ENCODE measurements at places on chromosomes 4 and X. TPM values are rescaled to one million over a fixed set of nuclear protein-coding genes. Genes with fewer than 3 reads are reported as not detected.

MOB1B gene
- total RNA-seq = 11.8 TPM

MEPE gene
- total RNA-seq = not detected

TENM3 gene
- total RNA-seq = 6.3 TPM

FANCB gene
- total RNA-seq = 12.7 TPM

C4orf51 gene
- not detected for total RNA-seq

DKK2 gene
- 0.82 TPM for total RNA-seq

BST1 gene
- total RNA-seq = 54.9 TPM

PF4V1 gene
- total RNA-seq = not detected

S100P gene
- total RNA-seq = not detected

EIF4E gene
- total RNA-seq = 160 TPM

ZAR1 gene
- not detected for total RNA-seq

NOX1 gene
- total RNA-seq = not detected

F9 gene
- not detected for total RNA-seq

RTL9 gene
- total RNA-seq = 1.5 TPM

FRMPD3 gene
- 0.16 TPM for total RNA-seq

HTN1 gene
- total RNA-seq = not detected

MAGEC1 gene
- not detected for total RNA-seq

SORCS2 gene
- 0.27 TPM for total RNA-seq

RHOXF1 gene
- total RNA-seq = not detected

MAGEA1 gene
- not detected for total RNA-seq

IQSEC2 gene
- 5.6 TPM for total RNA-seq

ERCC6L gene
- total RNA-seq = 9.9 TPM

MAGEA2 gene
- total RNA-seq = not detected

CXorf49 gene
- total RNA-seq = not detected

ADRA2C gene
- 0.49 TPM for total RNA-seq

ZNF157 gene
- not detected for total RNA-seq

PPARGC1A gene
- total RNA-seq = 0.81 TPM

NHSL2 gene
- 3.9 TPM for total RNA-seq

UGT2B15 gene
- total RNA-seq = not detected

MGAT4D gene
- not detected for total RNA-seq

HS3ST1 gene
- total RNA-seq = 2.5 TPM

CT45A3 gene
- not detected for total RNA-seq

KLB gene
- not detected for total RNA-seq

KCND1 gene
- 0.81 TPM for total RNA-seq

PHF8 gene
- 17.1 TPM for total RNA-seq

FGD1 gene
- 11.9 TPM for total RNA-seq

GAR1 gene
- total RNA-seq = 6.6 TPM

SEPSECS gene
- total RNA-seq = 8.8 TPM

CENPVL2 gene
- 0.41 TPM for total RNA-seq

AR gene
- 6.3 TPM for total RNA-seq

PRR27 gene
- not detected for total RNA-seq

GUCY1A1 gene
- total RNA-seq = 0.09 TPM

PARM1 gene
- total RNA-seq = 0.63 TPM

TKTL2 gene
- total RNA-seq = not detected

NDNF gene
- total RNA-seq = 0.36 TPM

TGIF2LX gene
- not detected for total RNA-seq

SERPINA7 gene
- total RNA-seq = not detected
